ENCODE measurements at places on chromosomes 1 and 21.
A peak's percentile ranks its signal among the peaks of the same experiment; 100 is the strongest.

- peak; percentile 38 for DNase-seq
Measured at GRCh38 chr1:41101950-41102607, 80.6 kb upstream of the SLFNL1 start.

DNA sequence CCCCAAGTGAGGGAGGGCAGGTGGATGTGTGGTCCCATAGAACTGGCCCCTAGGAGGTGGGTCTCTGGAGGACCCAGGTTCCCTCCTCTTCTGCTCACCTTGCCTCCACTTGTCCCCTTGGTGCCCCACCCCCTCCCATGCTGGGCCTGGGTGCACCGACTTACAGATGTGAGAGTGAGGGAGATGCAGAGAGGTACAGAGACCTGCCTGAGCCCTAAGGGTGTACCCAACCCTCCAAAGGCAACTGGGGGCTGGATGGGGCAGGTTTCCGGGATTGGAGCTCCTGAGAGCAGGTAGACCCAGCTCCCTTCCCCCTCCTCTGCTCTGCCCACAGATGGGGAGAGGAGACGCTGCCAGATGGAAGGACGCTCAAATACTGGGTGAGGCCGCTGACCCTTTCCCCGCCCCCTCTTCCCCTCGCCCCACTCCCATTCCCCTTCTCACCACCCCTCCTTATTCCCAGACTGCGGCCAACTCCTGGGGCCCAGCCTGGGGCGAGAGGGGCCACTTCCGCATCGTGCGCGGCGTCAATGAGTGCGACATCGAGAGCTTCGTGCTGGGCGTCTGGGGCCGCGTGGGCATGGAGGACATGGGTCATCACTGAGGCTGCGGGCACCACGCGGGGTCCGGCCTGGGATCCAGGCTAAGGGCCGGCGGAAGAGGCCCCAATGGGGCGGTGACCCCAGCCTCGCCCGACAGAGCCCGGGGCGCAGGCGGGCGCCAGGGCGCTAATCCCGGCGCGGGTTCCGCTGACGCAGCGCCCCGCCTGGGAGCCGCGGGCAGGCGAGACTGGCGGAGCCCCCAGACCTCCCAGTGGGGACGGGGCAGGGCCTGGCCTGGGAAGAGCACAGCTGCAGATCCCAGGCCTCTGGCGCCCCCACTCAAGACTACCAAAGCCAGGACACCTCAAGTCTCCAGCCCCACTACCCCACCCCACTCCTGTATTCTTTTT is 10.3 kb downstream of the TINAGL1 start:
- DNase-seq, result no peak

DNA sequence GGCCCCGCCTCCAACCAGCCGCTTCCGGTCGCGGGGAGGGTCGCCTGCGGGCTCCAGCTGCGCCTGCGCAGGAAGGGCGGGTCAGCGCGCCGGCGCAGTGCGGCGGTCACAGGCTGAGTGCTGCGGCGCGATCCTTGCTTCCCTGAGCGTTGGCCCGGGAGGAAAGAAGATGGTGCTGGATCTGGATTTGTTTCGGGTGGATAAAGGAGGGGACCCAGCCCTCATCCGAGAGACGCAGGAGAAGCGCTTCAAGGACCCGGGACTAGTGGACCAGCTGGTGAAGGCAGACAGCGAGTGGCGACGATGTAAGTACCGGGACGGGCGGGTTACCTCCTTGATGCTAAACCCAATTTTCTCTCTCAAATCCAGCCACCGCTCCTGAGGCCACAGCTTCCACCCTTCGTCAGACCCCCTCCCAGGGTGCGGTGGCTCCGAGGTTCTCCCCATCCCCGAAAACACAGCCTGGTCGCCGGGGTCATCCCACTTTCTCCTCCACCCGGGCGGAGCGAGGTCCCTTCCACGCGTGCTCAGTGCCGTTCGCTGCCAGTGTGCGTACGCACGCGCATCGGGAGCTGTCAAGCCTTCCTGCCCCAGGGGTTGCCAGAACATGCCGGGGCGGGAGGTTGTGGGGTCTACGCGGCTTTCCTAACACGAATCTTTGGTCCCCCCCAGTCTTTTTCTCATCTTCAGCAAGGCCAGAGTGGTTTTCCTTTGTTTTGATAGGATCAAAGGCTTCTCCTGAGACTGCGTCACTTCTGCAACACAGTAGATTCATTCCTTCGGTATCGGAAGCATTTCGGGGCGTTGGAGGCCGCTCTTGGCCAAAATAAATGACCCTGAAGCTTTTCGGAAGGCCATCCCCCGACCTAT is at the start of gene SARS1:
Gene SARS1 (plus strand): TSS at position 95 of the 870 bp plus-strand sequence. CDS start 75 bp downstream, at position 170.
- peak; percentile 96 for DNase-seq

- no peak for DNase-seq
Measured at GRCh38 chr1:204709021-204709420, 23.5 kb upstream of the LRRN2 start.

DNA sequence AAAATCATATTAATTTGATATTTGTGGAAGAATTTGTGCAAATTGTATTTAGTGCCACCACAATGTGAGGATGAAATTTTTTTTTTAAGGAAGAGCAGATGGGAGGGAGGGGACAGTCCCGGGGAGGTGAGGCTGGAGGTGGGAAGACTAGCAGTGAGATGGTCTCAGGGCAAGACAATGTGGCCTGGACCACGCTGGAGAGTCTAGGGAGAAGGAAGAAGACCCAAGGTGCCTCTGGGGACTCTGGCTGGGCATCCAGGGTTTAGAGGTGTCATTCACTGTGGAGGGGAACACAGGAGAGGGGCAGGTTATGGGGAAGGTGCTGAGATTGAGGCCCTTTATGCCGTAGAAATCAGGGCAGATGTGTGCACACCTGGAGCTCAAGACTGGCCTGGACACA is 10.3 kb upstream of the THEMIS2 start:
- no peak for DNase-seq
